ENCODE measurements at places on chromosomes 7 and 10. TPM values are rescaled to one million over a fixed set of nuclear protein-coding genes. Genes with fewer than 3 reads are reported as not detected.
A peak's percentile ranks its signal among the peaks of the same experiment; 100 is the strongest.

Gene OR2A7
- polyA plus RNA-seq = not detected

GRCh38 chr7:120360918-120361317 is 87.9 kb downstream of the KCND2 start:
- no peak for DNase-seq

GRCh38 chr7:74012842-74013249 is 15.1 kb upstream of the ELN start:
- DNase-seq = no peak

Gene BMPER
- polyA plus RNA-seq = 0.97 TPM

GRCh38 chr7:103076764-103077163 is 1.8 kb downstream of the ARMC10 start:
- DNase-seq = no peak

Gene SLIT1
- 0.01 TPM for polyA plus RNA-seq

Gene UPK3B
- polyA plus RNA-seq = not detected

DNA sequence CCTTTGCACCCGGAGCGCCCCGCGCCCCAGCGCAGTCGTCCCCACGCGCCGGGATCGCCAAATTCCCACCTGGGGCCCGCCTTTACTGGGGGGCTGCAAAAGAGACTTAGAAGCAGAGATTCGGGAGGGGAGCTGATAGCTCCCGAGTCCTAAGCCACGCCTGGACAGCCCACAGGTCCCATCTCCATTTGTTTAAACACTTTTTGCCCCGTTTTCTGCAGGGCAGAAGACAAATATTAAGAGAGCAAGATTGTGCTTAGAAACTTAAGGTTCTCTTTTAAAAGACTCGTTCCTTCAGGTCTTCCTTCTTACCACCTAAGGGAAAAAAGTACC is 299.1 kb upstream of the NFE2L3 start:
- DNase-seq = no peak

DNA sequence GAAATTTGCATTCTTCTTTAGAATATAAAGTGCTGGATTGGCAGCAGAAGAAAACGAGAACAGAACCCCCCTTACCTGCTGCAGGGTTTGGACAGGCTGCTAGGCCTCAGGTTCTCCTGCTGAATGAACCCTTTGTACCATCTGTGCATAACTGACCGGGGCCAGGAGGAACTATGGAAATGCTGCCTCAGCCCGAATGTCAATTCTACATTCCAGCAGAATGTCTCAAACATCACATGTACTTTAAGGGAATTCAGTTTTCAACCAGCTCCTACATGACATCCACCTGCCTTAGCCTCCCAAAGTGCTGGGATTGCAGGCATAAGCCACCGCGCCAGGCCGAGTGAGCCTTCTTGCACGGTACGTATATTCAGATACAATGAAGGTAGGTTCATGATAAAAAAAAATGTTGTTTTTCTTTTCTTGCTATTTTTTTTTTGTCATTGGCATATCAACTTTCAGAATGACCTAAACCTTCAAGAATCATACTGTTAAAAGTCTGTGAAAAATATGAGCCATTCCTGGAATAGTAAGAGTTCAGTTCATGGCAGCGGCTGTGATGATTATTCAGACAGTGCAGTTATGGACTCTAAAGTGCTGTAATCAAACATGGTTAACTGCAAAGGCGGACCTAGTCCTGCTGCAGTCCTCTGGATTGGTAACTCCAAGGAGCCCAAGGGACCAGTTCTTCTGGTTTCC is 84.4 kb upstream of the TNS3 start:
- peak; percentile 23 for DNase-seq

DNA sequence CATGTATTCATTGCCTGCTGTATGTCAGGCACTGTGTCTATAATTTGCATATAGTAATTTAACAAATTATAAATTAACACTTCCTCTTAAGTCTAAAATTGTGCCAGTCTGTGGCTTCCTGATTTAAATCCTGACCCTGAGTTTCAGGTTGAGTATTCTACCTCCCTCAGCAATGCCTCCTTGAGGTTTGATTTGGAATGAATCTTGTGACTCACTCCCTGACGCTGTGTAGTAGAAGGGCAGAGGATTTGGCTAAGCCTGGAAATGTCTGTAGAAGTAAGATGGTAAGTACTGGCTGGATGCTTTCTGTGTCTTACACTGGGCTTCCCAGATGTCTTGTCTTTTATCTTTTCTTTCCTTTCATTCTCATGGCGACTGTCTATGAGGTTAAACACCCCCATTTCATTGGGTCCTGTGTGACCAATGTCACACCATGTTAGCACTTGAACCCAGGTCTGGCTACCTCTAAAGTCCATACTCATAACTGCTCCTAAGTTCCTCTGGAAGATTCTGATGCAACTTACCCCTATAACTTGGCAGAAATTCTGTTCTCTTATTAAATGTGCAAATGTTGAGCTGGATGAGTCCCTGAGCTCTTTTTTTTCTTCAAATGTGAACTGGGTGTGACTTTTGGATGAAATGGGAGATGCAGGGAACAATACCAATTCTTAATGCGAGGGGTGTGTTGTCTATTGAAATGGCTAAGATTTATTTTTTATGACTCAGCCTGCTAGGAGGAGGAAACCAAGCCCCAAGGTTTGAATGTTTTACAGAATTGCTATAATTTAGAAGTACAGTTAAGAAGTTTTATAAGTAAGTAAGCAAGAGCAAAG is 48.5 kb downstream of the PLCE1 start:
- peak; percentile 18 for DNase-seq

Gene SPDYE9
- polyA plus RNA-seq = 0.06 TPM

GRCh38 chr7:140982508-140982907 is 32.2 kb downstream of the MRPS33 start:
- DNase-seq = no peak

Gene UCMA
- polyA plus RNA-seq = not detected

Gene GRM3
- not detected for polyA plus RNA-seq

GRCh38 chr7:72919256-72919775 is 5.6 kb upstream of the POM121 start:
- no peak for DNase-seq

DNA sequence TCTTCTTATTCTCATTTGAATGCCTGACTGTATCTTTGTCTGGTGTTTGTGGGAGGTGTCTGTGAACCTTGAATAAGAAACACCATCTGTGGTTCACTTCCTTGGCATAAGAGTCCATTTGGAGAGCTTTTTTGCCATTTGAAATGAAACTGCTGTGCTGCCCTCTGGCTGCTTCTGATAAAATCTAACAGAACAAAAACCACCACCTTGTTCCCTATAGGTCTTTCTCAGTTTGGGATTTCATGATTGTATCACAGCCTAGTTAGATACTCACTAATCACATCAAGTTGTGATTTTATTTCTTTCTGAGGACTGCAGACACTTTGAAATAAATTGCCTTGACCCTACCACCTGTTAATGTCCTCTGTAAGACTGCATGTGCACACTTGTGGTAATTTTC is 102.7 kb upstream of the FAM13C start:
- DNase-seq = peak; percentile 26

DNA sequence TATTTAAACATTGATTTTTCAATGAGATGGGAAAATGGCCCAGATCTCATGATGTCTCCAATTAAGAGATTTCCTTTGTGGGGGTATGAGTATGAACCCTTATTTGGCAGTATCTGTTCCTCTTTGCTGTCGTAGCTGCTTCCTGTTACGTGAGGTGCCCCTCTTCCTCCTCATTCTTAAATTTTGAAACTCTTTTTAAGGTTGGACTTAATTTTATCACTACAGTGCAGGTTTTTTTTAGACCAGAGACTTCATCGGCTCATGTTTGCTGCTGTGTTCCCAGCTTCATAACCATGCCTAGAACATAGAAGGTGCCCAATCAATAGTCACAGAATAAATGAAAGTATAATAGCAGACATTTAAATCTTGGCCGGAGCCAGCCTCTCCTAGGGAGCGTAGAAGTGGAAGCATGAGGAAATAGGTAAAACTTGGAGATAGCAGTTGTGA is 2.4 kb downstream of the MIOS start:
- no peak for DNase-seq

GRCh38 chr10:110694263-110694662 is 50.1 kb downstream of the RBM20 start:
- no peak for DNase-seq

Measured in AG04450 (cell line).